ENCODE measurements at places on chromosomes 7 and 10.

- no peak for DNase-seq
Observed at GRCh38 chr10:1150638-1150955, 94.4 kb downstream of the WDR37 start.

GRCh38 chr10:71771821-71772617, 1.3 kb downstream of the VSIR start:
- no peak for DNase-seq

DNA sequence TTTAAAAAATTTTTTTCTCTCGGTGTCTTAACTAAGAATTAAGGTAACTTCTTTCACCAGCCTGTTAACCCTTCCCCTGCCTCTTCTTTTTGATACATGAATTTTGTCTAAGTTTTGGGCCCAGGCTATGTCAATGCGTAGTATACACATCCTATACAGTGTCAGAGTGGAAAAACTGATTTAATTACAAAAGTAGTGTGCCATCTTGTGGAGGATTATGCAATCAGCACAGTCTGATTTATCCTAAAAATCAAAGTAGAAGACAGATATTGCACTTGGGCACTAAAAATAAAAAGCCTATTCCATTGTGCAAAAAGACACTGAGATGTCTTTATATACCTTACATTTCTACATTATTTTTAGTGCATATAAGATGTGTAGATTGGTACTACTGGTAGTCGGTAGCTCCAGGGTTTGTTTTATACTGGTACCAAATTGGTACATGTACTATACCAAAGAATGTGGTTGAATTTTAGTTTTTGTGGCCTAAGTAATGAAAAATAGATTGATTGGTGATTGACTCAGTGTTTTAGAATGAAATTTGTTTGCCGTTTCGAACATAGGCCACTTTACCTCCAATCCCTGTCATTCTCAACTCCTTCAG, 96.6 kb downstream of the MKLN1 start:
- DNase-seq: peak; percentile 15

- no peak for DNase-seq
Observed at GRCh38 chr7:114426382-114426781, 11.8 kb downstream of the FOXP2 start.

DNA sequence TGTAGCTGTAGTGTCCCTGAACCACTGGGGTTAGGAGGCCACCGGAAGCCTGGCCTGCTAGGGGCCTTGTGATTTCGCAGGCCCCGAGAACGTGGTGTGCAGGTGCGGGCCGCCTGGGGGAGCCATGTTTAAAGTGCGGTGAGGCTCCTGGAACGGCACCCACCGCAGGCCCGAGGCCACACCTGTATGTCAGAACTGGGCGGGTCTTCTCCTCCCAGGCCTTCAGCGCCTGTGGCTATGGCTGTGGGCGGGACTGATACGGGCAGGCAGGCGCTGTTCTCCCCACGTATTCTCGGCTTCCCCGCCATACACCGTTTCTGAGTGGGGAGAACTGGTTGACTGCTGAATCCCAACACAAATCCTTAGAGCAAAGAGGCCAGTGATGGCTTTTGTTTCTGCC, 74.8 kb downstream of the DNAJB6 start:
- no peak for DNase-seq

DNA sequence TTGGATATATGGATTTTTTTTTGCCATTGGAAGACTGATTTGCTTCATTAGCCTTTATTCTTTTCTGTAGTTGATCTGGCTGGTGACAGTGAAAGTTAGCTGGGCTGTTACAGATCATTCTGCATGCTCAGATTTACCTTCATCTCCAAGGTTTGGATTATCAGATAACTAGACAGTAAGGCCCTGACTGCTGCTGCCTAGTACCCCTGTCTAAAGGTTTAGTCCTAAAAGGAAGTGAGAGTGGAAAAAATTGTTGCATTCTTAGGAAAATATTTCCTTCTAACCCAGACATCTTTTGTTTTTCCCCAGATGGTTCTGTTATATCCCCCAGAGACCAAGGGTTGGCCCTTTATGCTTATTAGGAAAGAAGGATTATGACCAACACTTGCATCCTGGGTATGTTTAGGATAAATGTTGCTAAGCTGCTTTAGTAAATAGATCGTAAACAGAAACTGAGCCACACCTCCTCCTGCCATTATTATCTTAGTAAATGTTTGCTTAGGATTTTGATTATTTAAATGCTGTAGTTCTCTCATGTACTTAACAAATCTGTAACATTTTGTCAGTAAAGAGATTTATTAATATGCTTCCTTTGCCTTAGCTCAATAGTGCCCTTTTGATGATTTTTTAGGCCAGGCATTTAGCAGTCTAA, 44.4 kb downstream of the MCU start:
- DNase-seq: no peak

DNA sequence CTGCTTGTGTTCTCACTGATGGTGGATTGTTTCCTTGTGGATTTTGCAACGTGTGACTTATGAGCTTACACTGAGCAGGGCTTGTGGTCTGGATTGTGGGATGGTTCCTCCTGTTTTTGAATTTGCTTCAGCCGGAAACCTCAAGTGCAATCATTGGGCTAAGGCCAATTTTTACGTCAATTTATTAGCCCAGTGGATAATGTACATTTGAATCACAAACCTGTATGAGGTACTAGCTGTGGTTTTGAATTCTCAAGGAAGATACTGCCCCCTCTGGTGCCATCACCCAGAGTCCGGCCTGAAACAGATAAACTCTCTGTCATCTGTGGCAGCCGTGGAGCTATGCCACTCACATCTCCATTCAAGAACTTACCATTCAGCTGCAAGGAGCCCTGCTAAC, 7.3 kb upstream of the ZNF777 start:
- DNase-seq: no peak

DNA sequence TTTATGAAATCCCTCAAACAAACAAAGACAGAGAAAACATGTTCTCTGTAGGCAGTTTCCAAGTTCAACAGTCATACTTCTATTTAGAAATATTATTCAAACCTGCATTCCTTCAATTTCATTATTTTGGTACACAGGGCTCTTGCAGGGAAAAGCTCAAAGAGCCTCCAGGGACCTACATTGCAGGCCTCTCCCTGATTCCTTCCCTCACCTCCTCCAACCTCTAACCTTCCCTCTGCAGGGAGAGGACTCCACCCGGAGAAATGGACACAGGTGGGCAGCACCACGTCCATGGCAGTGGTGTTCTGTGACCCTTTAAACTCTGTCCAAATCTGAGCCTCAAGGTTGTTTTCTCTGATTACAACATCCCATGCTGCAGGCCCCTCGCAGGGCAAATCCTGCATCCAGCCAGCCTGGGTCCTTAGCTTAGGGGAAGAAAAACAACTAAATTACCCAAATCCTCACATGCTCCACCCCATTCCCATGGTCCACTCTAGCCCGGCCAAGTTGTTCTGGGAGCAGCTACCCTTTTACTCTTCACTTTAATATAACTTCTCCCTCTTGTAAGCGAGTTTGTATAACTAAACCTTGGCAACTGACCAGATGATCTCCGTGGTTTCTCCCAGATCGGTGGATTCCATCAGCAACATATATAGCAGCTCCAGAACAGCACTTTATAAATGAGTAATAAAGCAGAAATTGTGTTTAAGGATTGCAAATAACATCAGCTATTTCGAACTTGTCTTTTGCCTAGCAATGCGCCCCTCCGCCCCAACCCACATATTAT, 129.8 kb downstream of the CUBN start:
- DNase-seq: no peak

Measured in right renal pelvis (tissue), 4 donors.